ENCODE measurements at places on chromosomes 6 and 20.

DNA sequence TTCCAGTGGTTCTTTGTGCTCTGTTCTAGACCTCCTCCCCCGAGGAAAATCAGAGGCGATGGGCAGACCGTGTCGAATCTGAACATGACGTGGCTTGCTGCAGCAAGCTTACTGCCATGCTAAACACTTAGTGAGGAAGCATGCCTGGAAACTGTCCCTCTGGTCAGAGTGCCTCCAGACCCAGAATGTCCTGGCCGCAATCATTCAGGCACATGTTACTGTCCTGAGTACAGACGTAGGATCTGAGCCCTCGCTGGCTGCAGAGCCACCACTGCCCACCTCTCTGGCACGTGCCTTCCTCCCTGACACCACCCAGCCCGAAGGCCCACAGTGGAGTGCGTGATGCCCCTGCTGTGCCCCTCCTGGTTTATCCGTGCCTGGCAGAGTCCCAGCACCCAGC lies 163.6 kb downstream of the SYNDIG1 start:
- DNase-seq, result no peak

GRCh38 chr6:82525775-82526495 lies 162.3 kb downstream of the TPBG start:
- no peak for DNase-seq

DNA sequence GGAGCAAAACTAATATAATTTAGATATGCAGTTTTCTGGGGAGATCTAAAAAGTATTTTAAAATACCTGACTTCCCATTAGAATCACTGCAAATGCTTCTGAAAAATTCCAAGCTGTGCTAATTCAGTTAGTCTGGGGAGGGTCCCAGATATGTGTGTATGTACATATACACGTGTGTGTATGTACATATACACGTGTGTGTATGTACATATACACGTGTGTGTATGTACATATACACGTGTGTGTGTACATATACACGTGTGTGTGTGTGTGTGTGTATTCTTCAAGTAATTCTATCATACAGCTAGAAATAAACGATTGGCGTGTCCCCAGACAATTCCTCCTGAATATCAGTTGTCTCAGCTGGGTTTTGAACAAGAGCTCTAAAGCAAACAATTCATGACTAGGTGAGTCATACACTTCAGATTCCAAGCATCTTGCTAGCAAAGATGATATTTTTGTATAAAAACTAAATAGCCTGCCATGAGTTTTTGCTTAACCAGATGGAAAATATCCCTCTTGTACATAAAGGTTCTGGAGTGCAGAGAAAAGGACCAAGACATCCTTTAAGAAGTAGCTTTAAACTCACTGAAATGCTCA lies 58.2 kb downstream of the SPACA1 start:
- DNase-seq, result no peak

DNA sequence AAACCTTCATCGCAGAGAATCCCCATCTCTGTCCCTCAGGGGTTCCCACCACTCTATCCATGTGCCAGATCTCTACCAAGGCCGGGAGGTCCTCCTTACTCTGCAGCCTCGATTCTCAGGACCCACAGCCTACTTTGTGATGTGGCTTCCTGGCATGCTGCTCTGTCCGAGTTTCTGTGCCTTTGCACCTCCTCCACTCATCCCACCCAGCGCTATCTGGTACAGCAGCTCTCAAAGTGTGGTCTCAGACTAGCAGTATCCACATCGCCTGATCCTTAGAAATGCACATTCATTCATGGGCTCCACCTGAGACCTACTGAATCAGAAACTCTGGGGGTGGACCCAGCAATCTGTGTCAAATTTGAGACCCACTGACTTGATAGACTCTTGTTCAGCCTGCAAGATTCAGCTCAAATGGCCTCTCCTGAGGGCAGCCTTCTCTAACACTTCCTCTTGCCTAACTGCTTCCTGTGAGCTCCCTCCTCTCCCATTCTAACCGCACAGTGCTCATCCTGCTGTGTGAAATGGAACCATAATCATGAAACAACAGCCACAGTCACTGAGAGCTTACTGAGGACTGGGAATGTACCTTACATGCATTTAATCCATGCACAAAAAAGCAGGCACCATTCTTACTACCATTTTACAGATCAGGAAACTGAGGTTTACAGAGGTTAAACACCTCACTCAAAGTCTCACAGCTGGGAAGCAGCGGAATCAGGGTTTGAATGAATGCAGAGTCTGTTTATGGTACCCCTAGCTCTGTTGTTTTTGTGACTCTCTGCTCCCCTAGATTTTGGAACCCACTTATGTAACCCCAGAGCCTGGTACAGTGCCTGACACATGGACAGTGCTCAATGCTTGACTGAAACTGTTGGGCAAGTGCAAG lies 69.4 kb downstream of the JPH2 start:
- DNase-seq, result peak; percentile 18

GRCh38 chr6:44667668-44668390 lies 280.3 kb downstream of the CDC5L start:
- DNase-seq, result no peak

- DNase-seq, result no peak
Measured at GRCh38 chr6:5044866-5045265, 40.3 kb upstream of the PPP1R3G start.

DNA sequence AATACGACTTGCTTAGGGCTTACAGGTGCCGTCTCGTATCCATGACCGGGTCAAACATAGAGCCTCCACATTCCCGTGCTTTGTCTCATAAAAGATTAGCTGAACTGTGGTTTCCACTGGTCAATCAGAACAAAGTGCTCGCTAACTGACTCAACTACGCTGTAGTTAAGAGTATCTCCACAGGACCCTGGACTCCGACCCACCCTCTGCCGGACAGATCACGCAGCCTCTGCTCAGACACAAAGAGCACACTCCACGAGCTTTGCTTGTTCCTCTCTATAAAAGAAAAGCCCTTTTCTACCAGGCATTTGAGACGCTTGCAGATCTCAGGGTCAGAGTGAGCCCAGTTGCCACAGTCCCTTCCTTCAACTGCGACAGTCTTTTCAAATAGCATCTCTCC lies 298.7 kb upstream of the CDH4 start:
- no peak for DNase-seq

GRCh38 chr6:109034526-109034925 lies 60.1 kb downstream of the SESN1 start:
- no peak for DNase-seq

- no peak for DNase-seq
Measured at GRCh38 chr6:123480986-123481385, 155.8 kb downstream of the TRDN start.

- no peak for DNase-seq
Measured at GRCh38 chr6:107237992-107238660, 122.8 kb upstream of the BEND3 start.

Measured in PC-9 (cell line).